ENCODE measurements at places on chromosomes 6 and 20.

DNA sequence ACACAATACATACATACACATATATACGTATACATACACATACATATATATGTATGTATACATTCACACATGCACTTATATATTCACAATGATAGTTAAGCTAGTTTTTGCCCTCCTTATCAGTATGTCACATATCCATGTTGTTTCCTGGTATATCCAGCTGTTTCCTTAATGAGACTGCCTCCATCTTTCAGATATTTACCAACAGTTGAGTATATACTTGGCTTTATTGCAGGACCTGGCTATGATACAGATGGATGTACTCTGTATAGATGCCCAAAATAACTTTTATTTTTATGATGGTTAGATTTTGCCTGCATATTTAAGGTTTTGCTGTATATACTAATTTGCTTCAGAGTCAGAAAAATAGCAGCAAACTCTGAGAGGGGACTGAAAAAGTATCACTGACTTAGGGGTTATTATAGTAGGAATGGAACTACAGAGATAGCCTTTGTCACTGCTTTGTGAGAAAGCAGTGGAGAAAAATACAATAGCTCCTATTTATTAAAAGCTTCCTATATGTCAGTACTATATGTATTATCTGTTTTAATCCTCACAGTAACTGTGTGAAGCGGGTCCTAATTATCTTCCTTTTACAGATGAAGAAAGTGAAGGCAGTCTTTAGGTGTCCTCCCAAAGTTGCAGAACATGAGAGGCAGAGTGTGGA lies 35.5 kb downstream of the CARMIL1 start:
- no peak for DNase-seq

GRCh38 chr20:9495701-9496100 lies 18.7 kb upstream of the LAMP5 start:
- no peak for DNase-seq

DNA sequence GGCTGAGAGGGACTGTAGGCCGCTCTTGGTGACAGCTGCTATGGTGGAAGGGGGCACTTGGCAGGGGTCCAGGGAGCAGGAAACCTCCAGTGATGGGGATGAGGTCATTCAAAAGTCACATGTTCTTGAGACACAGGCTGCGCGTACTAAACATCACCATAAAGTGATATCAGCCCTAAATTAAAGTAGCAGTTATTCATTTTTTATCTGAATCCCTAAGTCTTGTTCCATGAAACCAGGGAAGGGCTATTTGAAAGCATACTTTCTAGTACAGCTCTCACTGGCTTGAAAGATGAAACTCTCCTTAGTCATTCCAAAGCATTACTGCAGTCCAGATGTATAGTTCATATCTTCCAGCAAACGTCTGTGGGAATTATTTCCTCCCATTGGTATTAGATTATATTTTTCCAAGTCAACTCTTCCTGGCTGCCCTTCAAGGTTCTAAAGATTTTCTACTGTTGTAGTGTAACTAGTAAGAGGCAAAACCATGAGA lies 373.1 kb downstream of the CD109 start:
- DNase-seq, result no peak

DNA sequence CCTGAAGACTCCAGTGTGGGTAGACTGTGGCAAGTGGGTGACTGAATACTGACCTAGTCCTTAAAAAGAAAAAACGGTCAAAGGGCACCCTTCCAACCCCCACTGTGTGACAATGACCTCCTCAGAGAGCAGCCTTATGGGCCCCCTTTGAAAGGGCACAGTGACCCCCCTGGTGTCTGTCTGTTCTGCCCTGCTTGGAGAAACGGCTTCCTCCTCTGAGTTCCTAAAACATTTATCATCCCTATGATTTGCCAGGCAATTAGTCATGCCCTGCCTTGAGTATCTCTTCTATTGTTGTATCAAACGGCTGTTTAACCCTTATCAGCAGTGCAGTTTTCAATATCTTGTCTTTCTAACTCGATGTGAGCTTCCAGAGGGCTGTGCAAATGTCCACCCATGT lies 21.0 kb upstream of the STX16 start:
- DNase-seq, result peak; percentile 26

DNA sequence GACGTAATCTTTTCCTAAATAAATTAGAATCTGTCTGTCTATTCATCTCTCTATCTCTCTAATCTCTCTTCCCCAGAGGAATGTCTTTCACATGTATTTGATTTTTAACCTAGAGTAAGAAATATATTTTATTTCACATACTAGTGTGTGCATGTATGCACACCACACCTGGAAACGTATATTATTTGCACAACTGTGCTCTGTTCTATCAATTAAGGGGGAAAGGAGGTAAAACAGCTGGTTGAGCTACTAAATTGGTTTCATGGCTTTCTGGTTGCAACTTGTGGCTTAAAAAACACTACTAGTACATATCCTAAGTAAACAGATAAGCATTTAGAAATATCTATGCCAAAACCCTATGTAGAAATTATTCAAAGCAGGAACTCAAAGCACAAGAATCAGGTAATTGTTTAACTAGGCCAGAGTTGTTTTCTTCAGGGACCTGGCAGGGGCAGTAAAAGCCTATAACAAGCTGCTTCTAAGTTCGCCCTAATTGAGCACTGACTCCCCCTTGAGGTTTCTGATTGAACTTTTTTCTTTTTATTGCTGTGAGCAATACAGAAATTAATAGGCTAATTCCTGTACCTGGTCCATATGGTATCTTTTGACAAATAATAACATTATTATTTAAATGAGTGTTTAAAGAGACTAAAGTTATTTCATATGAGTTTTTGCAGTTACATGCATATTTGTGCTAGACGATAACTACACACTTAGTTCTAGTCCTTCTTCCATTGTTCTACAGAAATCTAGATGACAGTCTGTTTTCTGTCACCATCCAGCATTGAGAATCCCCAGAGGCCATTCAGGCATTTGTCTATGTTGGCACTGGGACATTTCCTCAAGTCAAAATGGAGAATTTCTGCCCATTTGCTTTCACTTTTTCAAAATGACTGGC lies 88.6 kb downstream of the MCHR2 start:
- peak; percentile 3 for DNase-seq

DNA sequence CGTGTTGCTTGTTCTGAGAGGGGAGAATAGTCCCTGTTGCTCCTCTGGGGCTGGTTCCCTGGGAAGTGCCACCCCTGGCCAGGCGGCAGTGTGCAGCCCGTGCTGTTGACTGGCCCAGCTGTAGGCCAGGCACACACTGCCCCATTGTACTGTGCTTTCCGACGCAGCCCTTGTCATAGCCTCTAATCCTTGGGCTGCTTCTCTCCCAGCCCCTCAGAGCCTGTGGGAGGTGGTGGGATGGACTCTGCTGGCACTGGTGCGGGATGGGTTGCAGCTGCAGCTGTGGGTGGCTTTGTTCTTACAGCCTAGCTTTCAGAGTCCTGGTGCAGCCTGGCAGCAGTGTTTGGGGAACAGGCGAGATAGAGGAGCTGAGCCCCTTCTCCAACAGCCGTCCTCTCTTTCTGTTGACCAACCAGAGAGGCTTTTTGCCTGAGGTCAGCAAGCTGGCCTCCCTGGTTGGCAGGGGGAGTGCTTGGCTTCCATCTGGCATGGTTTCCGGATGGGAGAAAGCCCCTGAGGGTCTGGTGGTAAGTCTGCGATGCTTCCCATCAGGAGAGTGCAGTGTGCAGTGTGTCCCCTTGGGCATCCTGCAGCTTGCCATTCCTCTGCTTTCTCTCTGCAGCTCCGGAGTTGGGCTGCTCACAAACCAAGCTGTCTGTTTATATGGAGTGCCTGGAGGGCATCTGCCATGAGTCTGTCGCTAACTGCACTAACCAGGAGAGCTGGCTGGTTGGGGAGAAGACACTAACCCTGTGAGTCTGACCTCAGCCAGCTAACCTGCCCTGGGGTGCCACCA lies 12.1 kb downstream of the TJAP1 start:
- DNase-seq, result no peak

DNA sequence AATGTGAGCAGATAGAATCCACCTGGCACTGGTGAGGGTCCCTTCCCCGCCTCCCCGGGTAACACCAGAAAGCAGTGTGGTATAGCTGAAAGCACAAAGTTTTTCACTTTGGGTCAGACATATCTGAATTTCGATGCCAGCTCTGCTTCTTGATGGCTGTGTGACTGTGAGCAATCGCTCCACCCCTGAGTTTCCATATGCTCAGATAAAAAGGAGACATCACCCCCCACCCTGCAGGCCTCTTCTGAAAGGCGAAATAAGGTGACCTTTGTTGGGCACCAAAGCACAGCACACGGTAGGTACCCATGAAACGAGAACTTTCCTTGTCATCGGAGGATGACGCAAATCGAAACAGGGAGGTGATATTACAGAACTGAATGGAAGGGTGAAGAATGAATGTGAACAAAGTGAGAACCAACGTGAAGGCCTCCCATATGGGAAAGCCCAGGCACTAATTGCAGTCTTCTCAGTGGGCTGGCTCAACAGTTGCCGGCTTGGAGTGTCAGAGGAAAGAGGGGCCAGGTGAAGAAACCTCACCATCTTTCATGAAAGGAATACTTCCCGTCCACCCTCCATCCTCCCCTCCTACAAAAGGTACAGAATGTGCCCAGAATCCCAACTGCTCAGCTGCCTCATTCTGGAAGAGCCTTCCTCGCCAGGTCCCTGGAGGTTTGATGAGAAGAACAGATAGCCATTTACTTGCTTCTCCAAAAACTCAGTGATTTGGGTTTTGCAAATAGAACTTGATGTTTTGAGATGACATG lies 61.8 kb downstream of the NFATC2 start:
- no peak for DNase-seq

DNA sequence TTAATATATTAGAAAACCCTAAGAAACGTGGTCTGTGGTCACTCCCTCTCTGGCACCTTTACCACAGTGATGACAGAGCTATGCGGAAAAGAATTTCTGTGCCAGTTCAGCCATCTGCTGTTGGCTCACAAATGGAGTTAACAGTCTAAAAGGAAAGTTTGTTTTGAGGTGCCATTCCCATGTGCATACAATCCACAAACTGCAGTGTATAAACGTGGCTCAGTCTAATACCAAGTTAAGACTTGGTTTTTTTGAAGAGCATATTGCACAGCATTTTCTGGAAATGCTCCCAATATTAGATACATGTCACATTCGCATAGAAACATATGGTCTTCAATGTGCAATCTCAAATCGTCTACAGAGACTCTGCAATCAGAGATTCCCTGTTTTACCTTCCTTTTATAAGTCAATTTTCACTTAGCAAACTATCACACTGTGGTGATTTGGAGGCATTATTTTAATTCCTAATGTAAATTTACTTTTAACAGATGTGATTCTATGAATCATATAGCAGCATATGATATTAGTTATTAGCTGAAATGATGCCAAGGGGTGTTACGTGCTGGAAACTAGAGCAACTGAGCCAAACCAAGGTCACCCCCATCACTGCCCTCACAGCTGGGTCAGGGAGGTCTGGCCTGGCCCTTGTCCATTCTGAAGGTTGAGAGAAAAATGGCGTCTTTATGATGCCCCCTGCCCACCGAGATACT lies 383.5 kb downstream of the PRKN start:
- no peak for DNase-seq

GRCh38 chr6:12958052-12958706 lies 241.6 kb downstream of the PHACTR1 start:
- DNase-seq, result no peak

- DNase-seq, result no peak
These were observed 31.1 kb downstream of the NCOA7 start for GRCh38 chr6:125821825-125822281.

DNA sequence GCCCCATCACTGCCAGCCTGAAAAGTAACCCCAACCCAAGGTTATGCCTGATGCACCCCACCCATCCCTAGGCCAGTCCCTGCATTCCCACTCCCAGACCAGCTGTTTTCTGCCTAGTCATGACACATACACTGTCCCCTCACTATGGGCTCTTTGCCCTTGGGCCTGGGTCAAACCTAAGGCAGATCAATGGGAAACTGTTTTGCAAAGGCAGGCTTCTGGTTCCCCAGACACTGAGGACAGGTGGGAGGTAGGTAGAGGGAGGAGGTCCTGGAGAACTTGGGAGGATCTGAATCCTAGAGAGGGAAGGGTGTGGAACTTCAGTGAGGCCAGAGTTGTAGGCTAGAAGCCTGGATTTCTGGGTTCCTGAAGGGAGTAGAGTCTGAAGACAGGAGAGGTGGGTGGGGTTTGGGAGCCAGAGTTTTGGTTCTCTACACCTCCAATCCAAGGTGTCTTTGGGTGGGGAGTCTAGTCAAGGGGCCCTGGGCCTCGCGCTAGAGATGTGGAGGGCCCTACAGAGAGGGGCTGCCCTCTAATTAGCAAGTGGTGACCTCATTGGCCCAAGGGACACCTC lies 2.0 kb downstream of the CLIC1 start:
- DNase-seq, result no peak

DNA sequence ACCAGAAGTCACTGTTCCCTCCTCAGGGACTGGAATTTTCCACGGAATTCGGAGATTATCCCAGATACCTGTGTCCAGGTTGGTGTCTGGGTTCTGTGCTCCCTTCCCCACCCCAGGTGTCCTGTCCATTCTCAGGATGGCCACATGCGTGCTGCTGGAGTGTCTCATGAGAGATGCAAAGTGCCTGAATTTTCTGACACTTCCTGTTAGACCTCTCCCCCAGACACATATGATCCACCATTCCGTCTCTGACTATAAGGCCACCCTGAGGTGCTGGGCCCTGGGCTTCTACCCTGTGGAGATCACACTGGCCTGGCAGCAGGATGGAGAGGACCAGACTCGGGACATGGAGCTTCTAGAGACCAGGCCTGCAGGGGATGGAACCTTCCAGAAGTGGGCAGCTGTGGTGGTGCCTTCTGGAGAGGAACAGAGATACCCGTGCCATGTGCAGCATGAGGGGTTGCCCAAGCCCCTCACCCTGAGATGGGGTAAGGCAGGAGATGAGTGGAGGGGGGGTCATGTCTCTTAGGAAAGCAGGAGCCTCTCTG lies 14.4 kb upstream of the HLA-A start:
- DNase-seq, result no peak

DNA sequence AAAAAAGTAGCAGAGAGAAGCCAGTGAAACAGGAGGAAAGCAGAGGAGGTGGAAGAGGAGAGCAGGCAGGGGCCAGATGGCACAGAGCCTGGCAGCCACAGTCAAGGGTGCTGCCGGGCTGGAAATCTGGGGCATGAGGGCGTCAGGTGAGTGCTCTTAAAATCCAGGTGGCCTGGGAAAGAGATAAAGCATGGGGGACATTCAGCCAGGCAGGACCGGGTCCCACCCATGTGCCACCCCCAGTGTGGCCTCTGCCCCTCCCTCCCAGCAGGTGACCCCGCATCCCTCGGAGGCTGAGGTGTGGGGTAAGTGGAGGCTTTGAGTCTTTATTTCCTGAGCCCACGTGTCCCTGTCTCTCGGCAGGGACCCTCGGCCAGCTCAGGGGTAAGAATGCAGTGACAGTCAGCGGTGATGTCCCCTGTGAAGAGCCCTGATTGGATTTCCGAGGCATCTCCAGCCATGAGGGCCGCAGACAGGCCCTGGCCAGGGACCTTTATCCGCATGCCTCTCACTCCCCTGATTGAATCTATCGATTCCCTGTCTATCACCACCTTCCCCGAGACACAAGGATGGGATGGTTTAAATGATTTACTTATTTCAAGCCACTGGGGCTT lies 33.8 kb upstream of the SULF2 start:
- DNase-seq, result no peak

- no peak for DNase-seq
These were observed 49.5 kb upstream of the FBXO30 start for GRCh38 chr6:145863988-145864616.

Measured in A549 (cell line).